ENCODE measurements at places on chromosomes 1 and 21. TPM values are rescaled to one million over a fixed set of nuclear protein-coding genes. Genes with fewer than 3 reads are reported as not detected.

Gene CACYBP
- total RNA-seq, result 116 TPM

DNA sequence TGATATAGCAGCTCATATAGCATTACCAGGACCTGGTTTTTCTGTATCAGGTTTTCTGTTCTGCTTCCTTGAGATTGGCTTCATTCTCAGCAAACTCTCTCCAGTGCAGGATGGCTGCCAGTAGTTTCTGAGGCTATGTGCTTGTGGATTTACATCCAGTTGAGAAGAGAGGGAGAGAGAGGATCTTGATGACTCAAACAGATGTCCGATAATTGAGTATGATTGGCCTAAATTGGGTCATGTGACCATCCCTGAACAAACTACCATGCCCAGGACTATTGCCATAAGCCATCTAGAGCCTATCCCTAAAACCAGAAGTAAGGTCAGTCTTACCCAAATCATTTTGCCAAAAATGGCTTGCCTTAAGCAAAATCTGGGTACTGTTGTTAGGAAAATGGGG is 18.1 kb upstream of the PSMA5 start:
- no peak overlapping the region for H3K27ac ChIP-seq
- H3K4me1 ChIP-seq, result no peaks in the 10 kb centered on the region
- no peak overlapping the region for H3K4me3 ChIP-seq
- H3K36me3 ChIP-seq, result no peaks in the 10 kb centered on the region
- DNase-seq, result no peak

- H3K4me3 ChIP-seq, result no peak overlapping the region
- no peaks in the 10 kb centered on the region for H3K36me3 ChIP-seq
- peak; percentile 25 for DNase-seq
- peaks cover 14% of the 10 kb centered on the region for H3K27me3 ChIP-seq
Observed at GRCh38 chr21:37758982-37759381, 157.3 kb downstream of the KCNJ6 start.

Gene LYPD8
- total RNA-seq, result not detected

DNA sequence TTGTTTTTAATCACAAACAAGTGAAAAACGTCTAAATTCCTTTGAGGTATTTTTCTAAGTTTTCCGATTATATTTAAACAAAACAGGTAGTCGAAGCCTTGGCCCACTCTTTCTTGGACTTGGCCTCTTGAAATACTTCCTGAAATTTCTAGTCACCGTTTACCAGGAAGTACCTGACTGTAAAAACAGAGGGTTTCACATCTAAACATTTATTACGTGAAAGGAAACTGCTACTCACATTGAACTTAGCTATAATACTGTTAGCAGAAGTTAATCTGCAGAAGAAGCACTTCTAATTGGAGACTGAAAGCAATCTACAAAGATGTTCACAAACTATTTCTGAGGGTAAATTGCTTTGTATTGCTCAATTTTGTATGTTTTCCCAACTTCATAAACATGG is 526.0 kb upstream of the ADGRL4 start:
- no peaks in the 10 kb centered on the region for H3K36me3 ChIP-seq
- no peak for DNase-seq
- no peaks in the 10 kb centered on the region for H3K27me3 ChIP-seq
- H3K27ac ChIP-seq, result no peak overlapping the region
- H3K4me3 ChIP-seq, result no peak overlapping the region

- no peaks in the 10 kb centered on the region for H3K4me1 ChIP-seq
- no peak overlapping the region for H3K4me3 ChIP-seq
- DNase-seq, result no peak
- no peaks in the 10 kb centered on the region for H3K36me3 ChIP-seq
Observed at GRCh38 chr1:65825741-65826140, 33.0 kb downstream of the PDE4B start.
